ENCODE measurements at places on chromosomes 7 and 10.

- no peak for DNase-seq
Observed at GRCh38 chr10:10247585-10247984, 770.1 kb upstream of the CELF2 start.

GRCh38 chr10:44394696-44395381, 9.9 kb upstream of the CXCL12 start:
- DNase-seq, result no peak

- no peak for DNase-seq
Observed at GRCh38 chr7:55161154-55161687, 142.4 kb downstream of the EGFR start.

DNA sequence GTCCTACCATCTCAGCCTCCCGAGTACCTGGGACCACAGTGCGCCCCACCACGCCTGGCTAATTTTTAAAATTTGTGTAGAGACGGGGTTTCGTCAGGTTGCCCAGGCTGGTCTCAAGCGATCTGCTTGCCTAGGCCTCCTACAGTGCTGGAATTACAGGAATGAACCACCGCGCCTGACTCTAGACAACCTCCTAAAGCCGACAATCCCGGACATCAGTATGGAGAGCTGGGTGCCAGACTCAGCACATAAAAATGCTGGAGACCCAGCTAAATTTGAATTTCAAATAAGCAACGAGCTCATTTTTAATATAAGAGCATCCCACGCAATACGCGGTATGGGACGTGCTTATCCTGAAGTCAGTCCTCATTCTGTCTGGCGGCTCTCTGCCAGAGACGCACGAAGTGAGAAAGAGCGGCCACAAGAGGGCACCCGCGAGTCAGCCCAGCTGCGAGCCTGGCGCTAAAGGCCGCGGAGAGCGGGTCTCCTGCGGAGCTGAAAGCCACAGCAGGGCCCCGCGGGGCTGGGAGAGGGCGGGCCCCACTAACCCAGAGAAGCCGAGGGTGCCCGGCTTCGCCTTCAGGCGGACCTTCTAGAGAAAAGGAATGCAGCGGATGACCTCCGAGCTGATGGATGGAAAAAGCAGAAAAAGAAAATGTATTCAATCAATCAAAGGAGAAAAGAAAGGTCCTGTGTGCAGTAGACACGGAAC, 7.0 kb downstream of the CALY start:
- peak; percentile 79 for DNase-seq

DNA sequence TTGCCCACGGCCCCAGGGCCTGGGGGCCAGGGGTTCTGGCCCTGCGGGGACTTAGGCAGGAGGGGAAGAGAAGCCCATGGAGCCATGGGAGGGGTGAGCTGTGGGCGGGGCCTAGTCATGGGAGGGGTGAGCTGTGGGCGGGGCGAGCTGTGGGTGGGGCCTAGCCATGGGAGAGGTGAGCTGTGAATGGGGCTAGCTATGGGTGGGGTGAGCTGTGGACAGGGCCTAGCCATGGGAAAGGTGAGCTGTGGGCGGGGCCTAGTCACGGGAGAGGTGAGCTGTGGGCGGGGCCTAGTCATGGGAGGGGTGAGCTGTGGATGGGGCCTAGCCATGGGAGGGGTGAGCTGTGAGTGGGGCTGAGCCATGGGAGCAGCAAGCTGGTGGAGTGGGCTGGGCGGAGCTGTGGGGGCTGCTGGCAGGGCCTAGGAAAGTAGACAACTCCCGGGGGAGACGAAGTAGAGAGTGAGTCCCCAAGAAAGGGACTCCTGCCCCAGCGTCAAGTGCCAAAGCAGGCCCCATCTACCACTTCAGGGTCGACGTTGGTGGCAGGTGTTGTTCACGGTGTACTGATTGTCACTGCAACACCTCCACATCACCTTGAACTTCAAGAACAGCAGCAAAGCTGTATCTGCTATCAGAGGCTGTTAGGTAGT, 19.2 kb upstream of the TTYH3 start:
- DNase-seq, result no peak

DNA sequence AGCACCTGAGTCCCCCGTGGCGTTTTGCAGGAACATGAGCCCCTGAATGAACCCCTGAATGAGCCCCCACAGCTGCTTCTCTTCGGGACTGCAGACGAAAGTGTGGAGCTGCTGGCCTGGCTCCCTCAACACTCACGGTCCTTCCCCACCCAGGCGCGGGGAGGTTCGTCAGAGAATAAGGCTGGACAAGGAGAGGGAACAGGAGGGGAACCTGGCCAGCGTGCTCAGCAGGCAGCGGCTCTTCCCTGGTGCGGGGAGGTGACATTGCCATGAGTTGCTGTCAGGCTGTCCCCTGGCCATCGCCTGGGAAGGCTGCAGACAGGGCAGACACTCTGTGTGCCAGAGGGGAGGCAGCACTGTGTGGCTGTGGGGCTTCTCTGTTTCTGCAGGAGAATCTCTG, 80.9 kb upstream of the SHH start:
- no peak for DNase-seq

DNA sequence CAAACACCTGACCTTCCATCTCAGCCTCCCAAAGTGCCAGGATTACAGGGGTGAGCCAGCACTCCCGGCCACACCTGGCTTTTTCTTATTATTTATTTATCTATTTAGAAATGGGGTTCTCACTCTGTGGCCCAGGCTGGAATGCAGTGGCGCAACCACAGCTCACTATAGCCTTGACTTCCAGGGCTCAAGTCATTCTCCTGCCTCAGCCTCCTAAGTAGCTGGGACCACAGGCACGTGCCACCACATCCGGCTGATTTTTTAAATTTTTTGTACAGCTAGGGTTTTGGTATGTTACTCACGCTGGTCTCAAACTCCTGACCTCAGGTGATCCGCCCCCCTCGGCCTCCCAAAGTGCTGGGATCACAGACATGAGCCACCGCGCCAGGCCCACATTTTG, 56.9 kb upstream of the MYL10 start:
- no peak for DNase-seq

DNA sequence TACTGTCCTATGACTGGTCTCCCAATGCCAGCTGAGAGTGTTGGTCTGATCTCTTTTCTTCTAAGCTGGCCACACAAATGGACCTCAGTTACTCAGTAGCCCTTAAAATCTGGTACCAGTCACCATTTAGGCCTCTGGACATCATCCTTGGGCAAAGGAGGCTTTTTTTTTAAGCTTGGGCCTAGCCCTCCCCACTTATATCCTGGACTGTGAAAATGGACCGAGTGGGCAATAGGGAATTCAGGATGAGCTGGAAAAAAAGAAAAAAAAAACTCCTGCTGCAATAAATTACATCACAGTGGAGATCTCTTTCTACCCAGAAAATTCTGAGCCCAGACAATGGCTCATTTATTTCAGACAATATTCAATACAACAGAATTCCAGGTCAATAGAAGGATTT, 68.4 kb downstream of the PARP12 start:
- no peak for DNase-seq

DNA sequence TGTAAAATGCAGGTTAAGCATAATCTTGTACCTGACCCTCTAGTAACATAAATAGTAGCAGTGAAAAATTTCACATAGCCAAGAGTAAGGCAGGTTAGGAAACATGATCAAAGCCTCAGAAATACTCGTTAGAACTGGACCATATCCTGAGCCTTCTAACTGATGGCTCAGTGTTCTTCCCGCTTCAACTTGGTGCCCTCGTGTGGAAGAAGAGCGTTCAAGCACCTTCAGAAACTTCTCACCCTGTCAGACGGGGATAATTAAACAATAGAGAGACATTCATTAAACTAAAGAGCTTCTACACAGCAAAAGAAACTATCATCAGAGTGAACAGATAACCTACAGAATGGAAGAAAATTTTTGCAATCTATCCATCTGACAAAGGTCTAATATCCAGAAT, 124.5 kb downstream of the MYOF start:
- no peak for DNase-seq

DNA sequence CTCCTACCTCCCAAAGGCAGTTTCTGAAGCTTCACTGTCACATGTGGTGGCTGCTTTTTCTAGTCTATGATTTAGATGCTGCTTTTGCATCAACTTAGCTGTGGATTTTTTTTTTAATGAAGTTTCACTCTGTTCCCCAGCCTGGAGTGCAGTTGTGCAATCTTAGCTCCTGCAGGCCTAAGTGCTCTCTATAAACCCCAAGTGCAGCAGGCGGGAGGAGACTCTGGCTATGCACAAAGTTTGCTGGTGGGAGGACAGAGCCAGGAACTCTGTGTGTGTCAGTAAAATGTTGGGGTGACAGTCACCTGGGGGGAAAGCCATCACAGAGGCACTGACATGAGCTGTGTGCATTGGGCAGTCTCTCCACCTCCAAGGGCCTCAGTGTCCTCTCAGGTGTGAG, 138.8 kb upstream of the FAM20C start:
- DNase-seq, result no peak

DNA sequence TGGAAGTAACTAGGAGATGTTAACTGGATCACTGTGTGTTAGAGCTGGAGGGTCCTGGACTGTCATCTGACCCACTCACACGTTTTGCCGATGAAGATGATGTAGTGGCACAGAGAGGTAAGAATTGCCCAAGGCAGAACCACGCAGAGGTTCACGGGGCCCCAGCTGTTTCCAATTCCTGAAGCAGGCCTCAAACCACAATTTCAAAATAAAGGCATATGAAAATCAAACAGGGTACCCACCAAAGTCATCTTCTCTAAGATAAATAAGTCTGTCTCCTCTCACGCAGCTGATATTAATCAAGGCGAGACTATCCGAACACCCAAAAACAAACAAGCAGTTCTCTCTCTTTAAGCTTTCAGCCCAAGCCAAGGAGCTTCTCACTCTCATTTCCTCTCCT, 113.3 kb upstream of the JCAD start:
- no peak for DNase-seq

GRCh38 chr10:17792991-17793390, 16.2 kb upstream of the MRC1 start:
- no peak for DNase-seq

DNA sequence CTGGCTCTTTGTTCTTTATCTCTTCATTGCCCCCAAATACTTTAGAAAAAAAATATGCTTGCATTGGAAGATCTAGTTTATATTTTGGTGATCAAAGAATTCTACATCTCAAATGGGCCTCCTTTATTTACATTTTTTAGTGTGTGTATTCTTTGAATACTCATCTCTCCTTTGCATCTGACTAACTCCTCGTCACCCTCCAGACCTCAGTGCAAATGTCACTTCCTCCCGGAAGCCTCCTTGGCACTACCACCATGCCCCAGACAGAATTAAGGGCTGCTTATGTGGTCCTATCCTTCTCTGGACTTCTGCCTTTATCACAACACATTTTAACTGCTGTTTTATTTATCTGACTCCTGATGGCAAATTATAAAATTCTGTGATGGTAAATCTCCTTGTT, 52.0 kb upstream of the PPP1R3C start:
- DNase-seq, result no peak

GRCh38 chr10:68796605-68797004, 30.7 kb upstream of the STOX1 start:
- no peak for DNase-seq

- peak; percentile 10 for DNase-seq
Observed at GRCh38 chr10:69567920-69568319, 5.3 kb downstream of the NEUROG3 start.

DNA sequence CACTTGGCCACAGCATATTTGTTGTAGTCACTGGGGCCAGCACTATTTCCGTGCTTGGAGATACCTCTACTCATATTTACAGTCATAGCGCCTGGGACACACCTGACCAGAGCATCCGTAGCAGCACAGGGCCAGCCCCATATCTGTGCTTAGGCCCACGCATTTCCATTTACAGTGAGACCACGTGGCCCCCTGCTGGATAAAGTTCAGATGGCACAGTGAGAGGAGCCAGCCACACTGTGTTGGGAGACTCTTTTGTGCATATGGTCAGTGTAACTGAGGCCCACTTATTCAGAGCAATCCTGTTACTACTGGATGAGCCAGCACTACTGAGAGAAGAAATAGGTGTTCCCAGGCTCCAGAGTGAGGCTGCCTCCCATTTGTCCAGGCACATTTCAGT, 455.3 kb downstream of the REEP3 start:
- peak; percentile 53 for DNase-seq

GRCh38 chr10:128540781-128541761, 414.8 kb upstream of the MKI67 start:
- no peak for DNase-seq

DNA sequence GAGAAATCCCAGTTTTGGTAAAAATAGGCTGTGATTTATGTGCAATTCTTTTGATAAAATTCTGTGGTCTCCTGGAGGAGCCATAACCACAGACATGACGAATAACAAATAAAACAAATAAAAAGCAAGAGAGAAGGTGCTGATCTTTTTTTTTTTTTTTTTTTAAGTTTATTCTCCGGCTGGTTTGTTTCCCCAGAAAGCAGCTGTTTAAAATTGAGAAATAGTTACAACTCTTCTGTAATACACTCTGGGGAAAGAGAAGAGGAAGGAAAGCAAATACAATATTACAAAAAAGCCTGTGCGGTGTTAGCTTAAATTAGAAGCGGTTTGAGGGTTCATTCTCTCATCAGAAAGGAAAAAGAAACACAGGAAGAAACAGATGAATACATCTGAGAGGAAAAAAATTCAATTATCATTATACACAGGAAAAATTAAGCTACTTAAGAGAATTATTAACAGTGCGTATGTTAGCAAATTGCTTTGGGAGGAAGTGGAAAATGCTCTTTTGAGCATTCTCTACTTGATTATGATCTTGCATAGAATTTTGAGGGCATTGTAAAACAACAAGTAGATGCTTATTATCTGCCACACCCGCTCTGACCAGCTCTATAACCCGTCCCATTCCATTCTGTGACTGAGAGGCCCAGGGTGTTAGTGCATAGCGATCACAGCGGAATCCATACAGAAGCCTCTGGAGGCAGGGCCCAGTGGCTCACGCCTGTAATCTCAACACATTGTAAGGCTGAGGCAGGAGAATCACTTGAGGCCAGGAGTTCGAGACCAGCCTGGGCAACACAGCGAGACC, 40.6 kb upstream of the WAC start:
- DNase-seq, result peak; percentile 89

DNA sequence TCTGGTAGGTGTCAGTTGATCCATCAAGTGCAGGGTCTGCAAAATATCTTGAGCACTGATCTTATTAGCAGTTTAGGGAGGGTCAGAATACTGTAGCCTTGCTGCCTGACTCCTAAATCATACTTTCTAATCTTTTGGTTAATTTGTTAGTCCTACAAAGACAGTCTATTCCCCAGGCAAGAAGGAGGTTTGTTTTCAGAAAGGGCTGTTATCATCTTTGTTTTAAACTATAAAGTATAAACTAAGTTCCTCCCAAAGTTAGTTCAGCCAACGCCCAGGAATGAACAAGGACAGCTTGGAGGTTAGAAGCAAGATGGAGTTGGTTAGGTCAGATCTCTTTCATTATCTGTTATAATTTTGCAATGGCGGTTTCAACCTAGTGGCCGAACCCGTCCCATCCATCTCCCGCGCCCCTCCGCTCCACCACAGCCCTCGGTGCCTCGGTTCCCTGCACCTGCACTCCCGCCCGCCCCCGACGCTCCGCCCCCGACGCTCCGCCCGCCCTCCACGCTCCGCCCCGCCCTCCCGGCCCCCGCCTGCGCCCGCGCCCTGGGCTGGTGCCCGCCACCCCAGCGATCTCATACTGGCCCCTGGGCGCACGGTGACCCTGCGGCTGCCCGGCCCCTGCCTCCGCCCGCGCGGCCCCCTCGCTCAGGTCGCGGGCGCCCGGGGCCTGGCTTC, at the start of gene ADCK2:
Gene ADCK2, plus strand, starts transcription at position 564 of the 681 bp plus-strand sequence. CDS start 386 bp downstream, outside the sequence.
- peak; percentile 29 for DNase-seq
